ENCODE measurements at places on chromosomes 3 and 15. TPM values are rescaled to one million over a fixed set of nuclear protein-coding genes. Genes with fewer than 3 reads are reported as not detected.

- peak; percentile 93 for DNase-seq
Measured at GRCh38 chr3:50163572-50164455, 8.7 kb downstream of the SEMA3F start.

DNA sequence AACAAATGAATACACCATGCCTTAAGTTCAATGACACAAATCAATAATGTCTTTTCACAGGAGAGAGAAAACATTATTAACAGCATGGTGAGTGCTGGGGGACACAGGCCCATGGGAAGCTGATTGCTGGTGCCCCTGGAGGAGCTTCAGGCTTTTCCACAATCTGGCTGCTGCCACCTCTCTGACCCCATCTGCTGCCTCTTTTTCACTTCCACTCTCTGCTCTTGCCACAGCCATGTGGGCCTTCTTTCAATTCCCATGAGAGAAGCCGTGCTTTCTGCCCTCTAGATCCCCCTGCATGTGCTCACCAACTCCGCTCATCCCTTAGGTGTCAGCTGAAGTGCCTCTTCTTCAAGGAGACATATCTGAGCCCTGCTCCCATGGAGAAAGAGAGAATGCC lies 21.0 kb upstream of the CTXND1 start:
- DNase-seq = no peak

DNA sequence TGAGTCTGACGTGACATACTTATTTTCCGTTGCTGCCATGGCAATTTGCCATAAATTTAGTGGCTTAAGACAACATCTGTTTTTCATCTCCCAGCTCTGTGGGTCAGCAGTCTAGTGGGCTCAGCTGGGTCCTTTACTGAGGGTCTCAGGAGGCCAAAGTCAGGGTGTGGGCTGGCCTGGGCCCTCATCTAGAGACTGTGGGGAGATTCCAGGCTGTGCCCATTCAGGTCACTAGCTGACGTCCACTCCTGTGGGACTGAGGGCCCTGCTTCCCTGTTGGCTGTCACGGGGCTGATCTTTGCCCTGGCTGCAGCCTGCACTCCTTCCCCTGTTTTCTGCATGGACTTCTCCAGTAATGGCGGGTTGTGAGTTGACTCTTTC lies 19.1 kb downstream of the FGD5 start:
- no peak for DNase-seq

- DNase-seq = no peak
Measured at GRCh38 chr3:28345690-28346089, 2.8 kb upstream of the ZCWPW2 start.

DNA sequence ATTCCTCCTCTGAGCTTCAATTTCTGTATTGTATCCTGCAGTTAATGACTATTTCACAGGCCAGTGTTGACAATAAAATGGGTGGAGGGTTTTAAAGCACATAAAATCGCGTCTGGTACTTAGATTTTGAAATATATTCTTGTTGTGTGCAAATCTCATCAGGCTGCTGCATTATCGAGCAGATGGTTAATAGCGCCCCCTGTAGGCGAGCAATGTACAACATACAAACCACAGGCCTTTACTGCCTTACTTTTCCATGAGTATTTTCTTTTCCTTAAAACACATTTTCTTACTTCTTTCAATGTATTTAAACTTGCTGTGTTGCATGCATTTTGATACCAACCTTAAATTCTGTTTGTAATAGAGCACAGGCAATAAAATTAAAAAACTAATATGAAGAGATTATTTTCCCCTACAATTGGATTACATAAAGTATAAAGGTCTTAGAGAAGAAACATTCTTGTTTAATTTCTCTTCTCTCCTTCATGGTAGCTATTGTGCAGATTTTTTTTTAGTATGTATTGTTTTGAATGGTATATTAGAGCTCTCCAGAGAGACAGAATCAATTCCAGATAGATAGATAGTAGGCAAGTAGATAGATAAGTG lies 608.4 kb downstream of the CADM2 start:
- DNase-seq = no peak

Gene CD200R1
- total RNA-seq = 3.8 TPM

Data from mesenteric fat pad (tissue), 1 donor.